ENCODE measurements at places on chromosomes 5 and 9.
A peak's percentile ranks its signal among the peaks of the same experiment; 100 is the strongest.

GRCh38 chr9:121660367-121660766 is 8.9 kb downstream of the DAB2IP start:
- DNase-seq, result no peak

GRCh38 chr9:136853596-136854112 is 1.5 kb downstream of the MAMDC4 start:
- no peak for DNase-seq

DNA sequence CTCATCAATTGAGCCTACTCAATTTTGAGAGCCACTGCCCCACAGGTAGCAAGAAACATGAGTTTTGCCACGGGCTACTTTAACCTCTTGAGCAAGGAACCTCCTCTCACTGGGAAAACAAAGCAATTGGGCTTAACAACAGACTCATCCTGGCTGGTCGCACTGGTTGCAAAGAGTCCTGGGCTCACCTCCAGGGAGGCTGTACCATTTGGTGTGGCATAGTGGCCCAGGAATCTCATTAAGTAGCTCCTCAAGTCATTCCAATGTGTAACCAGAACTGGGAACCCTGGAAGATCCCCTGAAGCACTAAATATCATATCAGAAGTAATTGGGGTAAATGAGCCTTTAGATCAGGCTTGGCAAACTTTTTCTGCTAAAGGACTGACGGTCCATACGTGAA is 78.5 kb downstream of the MYO10 start:
- DNase-seq, result peak; percentile 48

DNA sequence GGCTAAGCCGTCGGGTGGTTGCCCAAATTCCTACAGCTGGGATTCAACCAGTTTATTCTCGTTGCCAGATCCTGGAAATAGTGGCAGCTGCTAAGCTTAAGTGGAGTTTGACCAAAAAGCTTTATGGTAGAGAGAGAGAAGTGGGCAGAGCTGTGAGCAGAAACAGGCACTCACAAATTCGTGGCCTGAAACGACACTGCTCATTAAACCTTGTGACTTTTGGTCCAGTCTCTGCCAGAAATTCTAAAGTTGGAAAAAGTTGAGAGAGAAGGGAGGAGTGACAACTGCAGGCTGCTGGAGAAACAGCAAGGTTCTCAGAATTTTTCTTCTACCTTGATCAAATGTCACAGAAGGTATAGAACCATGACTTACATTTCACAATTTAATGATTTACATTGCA is 131.5 kb downstream of the MTX3 start:
- DNase-seq, result no peak

GRCh38 chr9:3575821-3576220 is 50.0 kb upstream of the RFX3 start:
- no peak for DNase-seq

- DNase-seq, result no peak
Observed at GRCh38 chr5:144308906-144309670, 138.4 kb downstream of the KCTD16 start.

GRCh38 chr5:160869989-160870521 is 18.0 kb upstream of the ATP10B start:
- no peak for DNase-seq

GRCh38 chr5:95734906-95735305 is 3.8 kb downstream of the RHOBTB3 start:
- DNase-seq, result no peak

- no peak for DNase-seq
Observed at GRCh38 chr5:167639766-167640165, 651.7 kb upstream of the WWC1 start.

DNA sequence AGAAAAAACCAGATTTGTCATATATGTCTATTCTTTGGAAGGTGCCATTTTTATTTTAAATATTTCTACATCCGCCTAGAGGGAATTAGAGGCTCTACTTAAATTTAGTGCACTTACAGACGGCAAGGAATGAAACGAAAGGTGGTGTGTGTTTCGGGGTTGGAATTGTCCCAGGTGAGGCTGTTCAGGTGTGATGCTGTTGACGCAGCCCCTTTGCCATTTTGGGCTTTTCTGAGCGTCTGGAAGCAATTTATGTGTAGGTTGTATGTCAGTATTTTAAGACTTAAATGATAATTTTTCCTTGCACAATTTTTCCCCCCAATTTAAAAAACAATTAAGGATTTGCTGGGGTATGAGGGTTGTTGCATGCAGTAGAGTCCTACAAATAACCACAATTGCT is 2.0 kb downstream of the TENT4A start:
- DNase-seq, result no peak

- no peak for DNase-seq
Observed at GRCh38 chr5:1105350-1106265, 6.3 kb downstream of the SLC12A7 start.

GRCh38 chr9:543478-543877 is 298.0 kb upstream of the DMRT1 start:
- DNase-seq, result no peak

- DNase-seq, result peak; percentile 35
Observed at GRCh38 chr5:159913048-159913447, 3.2 kb upstream of the ADRA1B start.

- DNase-seq, result peak; percentile 47
Observed at GRCh38 chr9:23774266-23774665, 51.8 kb downstream of the ELAVL2 start.
